Stimulated activated CD4-positive, alpha-beta T cell treated with anti-CD3 and anti-CD28 coated beads, Interleukin-1b, Interleukin-23, amount 100 ng/mL, for 1 hour (primary cell): ENCODE measurements at places on chromosomes 4 and X.
A peak's percentile ranks its signal among the peaks of the same experiment; 100 is the strongest.

- DNase-seq: peak; percentile 27
Measured at GRCh38 chr4:169009286-169010124, 550 bp downstream of the CBR4 start.

- DNase-seq: no peak
Measured at GRCh38 chr4:53905941-53906377, 158.4 kb downstream of the CHIC2 start.

DNA sequence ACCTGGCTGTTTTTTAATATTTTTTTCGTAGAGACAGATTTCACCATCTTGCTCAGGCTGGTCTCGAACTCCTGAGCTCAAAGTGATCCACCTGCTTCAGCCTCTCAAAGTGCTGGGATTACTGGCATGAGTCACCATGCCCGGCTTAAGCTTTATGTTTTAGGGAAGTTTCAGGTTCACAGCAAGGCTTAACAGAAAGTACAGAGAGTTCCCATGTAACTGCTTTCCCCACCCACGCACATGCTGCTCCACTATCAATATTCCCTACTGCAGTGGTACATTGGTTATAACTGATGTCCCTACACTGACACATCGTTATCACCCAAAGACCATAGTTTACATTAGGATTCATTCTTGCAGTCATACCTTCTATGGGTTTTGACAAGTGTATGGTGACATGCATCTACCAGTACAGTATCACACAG is 62.7 kb downstream of the PRPS1 start:
- DNase-seq: no peak

- no peak for DNase-seq
Measured at GRCh38 chr4:46674326-46674725, 234.7 kb downstream of the COX7B2 start.

DNA sequence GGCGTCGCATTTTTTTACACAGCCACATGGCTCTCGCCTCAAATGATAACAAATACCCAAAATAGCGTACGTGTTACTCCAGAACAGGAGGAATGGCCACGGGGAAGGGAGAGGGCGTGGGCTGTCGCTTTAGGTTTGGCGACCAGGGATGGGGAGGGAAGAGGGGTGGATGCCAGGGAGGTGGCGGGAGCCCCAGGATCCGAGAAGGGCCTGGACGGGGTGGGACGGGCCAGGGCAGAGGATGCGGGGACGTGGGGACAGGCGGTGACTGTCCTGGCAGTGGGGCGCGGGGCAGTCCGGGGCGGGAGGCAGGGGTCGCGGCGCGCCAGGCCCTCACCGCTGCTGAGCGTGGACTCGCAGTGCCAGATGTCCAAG is 631 bp downstream of the TMEM47 start:
- no peak for DNase-seq

GRCh38 chr4:188018262-188018661 is 22.7 kb downstream of the ZFP42 start:
- no peak for DNase-seq

- DNase-seq: no peak
Measured at GRCh38 chrX:3712870-3713224, 602 bp downstream of the PRKX start.
